CD8-positive, alpha-beta T cell (primary cell): ENCODE measurements at places on chromosomes 1 and 21.

GRCh38 chr1:29960876-29961275 is 724.6 kb downstream of the PTPRU start:
- no peak for DNase-seq

- no peak for DNase-seq
These were observed 25.5 kb downstream of the PCSK9 start for GRCh38 chr1:55064861-55065263.

- no peak for DNase-seq
These were observed 26.9 kb downstream of the SPATA46 start for GRCh38 chr1:162349635-162350330.

- no peak for DNase-seq
These were observed 57.7 kb downstream of the PRRX1 start for GRCh38 chr1:170721621-170722020.

DNA sequence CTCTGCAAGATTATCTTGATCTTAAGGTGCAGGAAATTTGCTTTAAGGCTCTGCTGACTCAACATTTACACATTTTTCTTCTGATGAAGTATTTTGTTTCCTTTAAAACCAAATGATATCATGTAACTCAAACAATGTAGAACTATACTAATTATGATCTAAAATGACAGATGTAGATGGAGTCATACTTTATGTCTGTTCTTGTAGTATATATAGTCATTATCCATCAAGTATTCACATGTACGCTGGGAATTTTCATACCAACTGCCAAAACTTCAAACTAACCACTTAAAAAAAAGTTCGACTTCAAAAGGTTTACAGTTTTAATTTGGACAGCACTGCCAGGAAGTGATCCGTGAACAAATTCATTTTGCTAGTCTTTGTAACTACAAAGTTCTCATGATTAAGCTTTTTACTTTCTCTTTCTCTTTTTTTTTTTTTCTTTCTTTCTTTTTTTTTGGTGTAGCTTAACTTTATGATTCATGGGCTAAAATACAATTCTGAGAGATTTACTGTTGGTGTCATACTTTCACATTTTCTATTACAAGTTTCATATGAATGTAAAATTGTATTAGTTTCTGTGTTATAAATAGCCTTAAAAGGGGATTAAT is 509.0 kb upstream of the CXADR start:
- no peak for DNase-seq
